Activated CD8-positive, alpha-beta memory T cell treated with anti-CD3 and anti-CD28 coated beads for 4 hours (primary cell): ENCODE measurements at places on chromosomes 7 and 10.

DNA sequence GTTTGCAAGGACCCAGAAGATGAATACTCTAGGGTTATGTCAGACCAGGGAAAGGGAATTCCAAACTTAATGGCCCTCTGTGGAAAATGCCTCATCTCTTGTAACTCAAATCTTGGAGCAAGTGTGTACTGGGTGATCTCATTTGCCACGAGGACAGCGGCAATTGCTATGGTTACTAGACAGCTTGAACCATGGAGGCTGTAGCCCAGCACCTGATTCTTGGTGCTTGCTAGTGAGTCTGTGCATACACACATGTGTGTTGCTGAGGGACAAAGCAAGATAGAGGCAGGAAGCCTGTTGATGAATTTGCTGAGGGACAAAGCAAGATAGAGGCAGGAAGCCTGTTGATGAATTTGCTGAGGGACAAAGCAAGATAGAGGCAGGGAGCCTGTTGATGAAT is 58.6 kb upstream of the FEZF1 start:
- no peak for DNase-seq

DNA sequence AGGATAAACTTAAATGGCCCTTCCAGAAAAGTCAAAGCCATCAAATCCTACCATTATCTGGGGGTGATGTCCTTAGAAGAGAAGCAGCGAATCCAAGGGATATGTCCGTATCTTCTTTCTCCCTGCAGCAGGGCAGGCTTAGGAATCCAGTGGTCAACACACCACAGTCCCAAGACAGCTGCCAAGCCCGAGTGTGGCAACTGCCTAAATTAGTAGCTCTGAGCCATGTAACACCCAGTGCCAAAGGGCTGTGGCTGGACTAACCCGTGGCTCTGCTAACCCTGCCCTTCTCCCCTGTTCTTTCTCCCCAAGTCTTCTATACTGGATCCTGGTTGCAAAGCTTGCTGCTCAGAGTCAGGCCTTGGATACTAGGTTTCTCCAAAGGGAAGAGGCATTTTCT is 74.8 kb downstream of the CDK1 start:
- no peak for DNase-seq

- DNase-seq: no peak
Measured at GRCh38 chr7:114631249-114631822, 216.7 kb downstream of the FOXP2 start.

DNA sequence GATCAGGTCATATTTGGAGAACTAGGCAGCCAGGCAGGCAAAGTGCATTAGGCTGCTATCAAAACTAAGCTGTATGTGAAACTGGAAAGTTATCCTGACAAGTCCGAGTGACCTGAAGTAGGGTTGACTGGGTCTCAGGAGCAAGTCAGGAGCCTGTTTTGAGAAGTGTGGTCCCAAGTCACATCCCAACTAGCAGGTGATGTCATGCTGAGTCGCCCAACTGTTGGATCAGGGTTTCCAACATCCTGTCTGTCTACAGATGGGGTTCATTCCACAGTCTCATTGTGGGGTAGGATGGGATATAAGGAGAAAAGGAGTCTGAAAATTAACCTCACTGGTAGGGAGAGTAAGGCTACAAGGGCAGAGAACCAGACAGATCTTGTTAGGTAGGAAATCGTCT is 27.0 kb downstream of the SLC26A4 start:
- no peak for DNase-seq

GRCh38 chr10:97081621-97082235 is 104.0 kb downstream of the SLIT1 start:
- DNase-seq: no peak

DNA sequence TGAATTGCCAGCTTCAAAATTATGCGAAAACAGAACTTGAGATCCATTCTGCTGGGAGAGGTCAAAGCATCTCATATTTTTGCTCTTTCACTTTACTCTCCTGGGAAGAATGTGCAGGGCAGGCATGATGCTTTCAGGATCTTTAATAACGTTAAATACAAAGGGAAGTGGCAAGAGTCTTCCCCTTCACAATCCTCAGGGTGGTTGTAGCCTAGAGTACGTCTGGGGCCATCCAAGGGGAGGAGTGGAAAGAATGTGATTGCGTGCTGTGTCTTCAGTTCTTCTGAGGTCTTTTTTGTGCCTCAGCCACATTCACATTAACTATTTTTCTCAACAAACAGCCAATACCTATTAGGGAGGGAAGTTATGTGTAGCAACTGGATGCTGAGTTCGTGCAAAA is 207.3 kb downstream of the HGF start:
- no peak for DNase-seq

- DNase-seq: no peak
Measured at GRCh38 chr7:20839987-20840386, 53.3 kb upstream of the SP8 start.

GRCh38 chr7:55092975-55093373 is 74.2 kb downstream of the EGFR start:
- DNase-seq: no peak

- DNase-seq: no peak
Measured at GRCh38 chr7:141043616-141044015, 28.9 kb upstream of the MRPS33 start.

GRCh38 chr7:132430041-132430855 is 146.0 kb downstream of the PLXNA4 start:
- no peak for DNase-seq

DNA sequence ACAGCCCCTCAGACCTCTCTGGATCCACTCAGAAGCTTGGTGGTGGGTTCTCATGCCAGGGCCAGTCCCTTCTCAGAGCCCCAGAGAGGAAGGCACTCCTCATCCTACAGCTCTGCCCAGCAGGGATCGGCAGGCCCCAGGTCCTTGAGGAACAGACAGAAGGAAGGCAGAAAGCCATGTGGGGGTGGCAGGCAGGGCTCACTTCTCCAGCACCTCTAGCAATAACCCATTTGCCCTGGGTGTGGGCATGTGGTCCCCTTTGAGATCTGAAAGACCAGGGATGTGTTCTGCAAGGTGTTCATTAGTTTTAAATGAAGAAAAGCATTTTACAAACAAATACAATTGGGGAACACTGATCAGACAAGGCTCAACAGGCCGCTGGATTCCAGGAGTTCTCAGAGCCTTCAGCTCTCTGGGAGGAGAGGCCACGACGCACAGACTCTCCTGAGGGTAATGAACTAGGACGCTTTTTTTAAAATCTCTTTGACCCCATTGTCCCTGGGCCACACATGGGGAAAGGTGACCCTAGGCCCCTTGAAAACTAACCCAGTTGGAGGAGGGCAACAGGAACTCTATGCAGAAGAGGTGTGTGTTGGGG is 40.6 kb downstream of the LDB3 start:
- no peak for DNase-seq

GRCh38 chr7:104998040-104998752 is 15.8 kb upstream of the KMT2E start:
- DNase-seq: no peak

DNA sequence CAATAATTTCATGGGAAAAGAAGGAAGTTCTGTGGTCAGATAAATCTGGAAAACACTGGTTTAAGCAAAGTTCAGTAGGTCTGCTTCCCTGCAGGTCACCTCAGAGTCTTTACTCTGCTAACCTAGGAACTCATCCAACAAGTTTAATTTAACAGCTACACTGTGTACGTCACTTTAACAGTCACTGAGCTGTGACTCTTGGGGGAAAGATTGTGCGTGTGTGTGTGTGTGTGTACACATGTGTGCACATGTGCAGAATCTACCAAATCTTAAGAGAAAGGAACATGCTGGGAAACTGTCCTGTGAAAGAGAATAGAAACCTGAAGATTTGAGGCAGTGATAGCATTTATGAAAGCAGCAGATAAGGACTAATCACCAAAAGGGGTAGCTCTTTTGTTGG is 62.6 kb downstream of the IKZF1 start:
- no peak for DNase-seq

- DNase-seq: no peak
Measured at GRCh38 chr10:17652585-17652984, 8.6 kb downstream of the STAM start.

GRCh38 chr7:128763541-128763940 is 12.1 kb downstream of the OPN1SW start:
- DNase-seq: no peak

GRCh38 chr7:101900103-101900502 is 82.7 kb downstream of the CUX1 start:
- DNase-seq: no peak

DNA sequence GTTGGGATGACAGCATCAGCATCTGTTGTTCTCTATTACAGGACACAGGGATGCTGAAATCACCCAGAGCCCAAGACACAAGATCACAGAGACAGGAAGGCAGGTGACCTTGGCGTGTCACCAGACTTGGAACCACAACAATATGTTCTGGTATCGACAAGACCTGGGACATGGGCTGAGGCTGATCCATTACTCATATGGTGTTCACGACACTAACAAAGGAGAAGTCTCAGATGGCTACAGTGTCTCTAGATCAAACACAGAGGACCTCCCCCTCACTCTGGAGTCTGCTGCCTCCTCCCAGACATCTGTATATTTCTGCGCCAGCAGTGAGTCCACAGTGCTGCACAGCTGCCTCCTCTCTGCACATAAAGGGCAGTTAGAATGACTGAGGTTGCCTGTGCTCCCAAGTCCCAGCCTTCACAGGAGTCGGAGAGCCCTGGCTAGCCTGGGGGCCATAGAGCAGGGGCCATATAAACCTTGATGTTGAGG is 142.2 kb upstream of the PRSS58 start:
- DNase-seq: no peak

DNA sequence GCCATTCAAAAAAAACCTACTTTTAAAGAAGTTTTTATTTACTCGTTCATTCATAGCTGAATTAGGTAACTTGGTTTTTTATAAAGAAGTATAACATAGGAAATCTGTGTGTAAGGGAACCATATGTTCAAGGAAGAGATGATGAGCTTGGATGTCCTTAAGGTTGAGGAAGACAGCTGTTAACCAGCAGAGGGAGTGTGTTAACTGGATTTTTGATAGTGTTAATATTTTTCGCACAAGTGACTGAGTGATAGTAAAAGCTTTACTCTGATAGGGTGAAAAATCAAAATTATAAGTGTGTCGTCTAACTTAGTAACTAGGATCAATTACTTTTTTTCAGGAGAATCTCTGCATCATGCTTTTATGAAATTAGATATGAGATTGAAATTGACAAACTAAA is 134.7 kb downstream of the ARL5B start:
- no peak for DNase-seq

- no peak for DNase-seq
Measured at GRCh38 chr7:119713606-119714005, 559.4 kb upstream of the KCND2 start.

DNA sequence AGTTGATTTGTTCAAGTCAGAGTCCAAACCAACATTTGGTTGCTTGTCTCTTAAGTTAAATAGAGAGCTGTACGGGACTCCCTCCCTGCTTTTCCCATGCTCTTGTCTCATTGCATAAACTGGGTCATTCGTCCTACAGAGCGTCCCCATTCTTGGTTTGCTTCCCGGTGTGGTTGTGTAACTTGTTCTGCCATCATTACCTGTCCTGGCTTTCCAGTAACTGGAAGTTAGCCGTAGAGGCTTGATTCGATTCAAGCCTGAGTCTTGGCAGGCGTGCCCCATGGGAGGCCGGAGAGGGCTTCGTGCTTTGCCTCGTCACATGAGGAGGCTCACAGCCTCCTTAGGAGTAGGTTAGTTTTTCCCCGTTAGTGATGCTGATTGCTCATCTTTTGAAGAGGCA is 40.2 kb downstream of the FBH1 start:
- DNase-seq: no peak

- no peak for DNase-seq
Measured at GRCh38 chr7:5598769-5599371, 175.2 kb upstream of the TNRC18 start.

GRCh38 chr7:9961161-9961922 is 1012.3 kb upstream of the PHF14 start:
- no peak for DNase-seq

DNA sequence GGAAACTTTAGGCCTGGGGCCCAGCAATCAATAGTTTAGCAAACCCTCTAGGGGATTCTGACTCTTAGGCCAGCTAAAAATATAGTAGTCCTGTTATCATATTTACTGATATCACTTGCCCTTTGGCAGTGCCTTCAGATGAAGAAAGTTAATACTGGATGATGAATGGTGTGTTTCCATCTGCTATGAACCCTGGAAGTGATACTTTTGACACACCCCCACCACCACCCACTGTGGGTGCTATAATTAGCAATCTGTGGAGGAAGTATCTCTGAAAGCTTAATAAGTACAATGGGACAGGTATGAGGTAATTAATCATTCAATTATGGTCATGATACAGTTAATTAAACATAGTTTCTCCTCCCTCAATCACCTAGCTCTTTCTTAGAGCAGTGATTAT is 90.4 kb upstream of the LRRTM3 start:
- no peak for DNase-seq

DNA sequence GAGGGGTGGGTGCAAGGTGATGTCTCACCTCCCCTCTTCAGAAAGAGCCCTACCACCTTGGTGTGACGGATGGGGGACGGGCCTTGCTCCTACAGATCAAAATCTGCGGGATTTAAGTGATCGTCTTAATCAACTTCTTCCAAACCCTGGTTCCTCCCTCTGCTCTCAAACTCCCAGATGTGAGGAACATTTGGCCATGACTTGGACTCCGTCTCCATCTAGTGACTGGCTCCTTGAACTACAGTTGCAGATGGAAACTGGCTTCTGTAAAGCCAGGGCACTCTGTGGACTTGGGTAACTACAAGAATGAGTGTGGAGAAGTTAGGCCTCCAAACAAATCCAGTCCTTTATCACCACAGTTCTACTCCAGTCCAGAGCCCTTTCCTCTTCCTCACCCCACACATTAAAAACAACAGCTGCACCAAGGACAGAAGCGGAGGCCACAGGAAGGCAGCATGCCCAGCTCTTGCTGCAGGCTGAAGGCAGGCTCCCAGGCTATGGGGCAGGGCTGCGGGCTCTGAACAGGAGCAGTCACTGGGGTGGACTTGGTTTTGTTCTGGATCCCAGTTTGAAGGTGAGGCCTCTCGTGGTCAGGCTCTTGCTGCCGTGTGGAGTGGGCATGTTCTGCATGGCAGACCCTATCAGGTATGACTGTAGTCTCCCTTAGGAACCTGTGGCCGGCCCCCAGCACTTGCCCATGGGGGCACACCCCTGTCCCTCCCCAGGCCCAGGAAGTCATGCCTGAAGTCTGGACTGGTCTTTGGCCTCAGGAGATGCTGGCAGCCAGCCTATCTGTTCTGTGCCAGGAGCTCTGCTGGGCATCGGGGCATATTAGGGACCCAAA is 79.4 kb downstream of the VWC2 start:
- no peak for DNase-seq

- DNase-seq: no peak
Measured at GRCh38 chr7:158543840-158544239, 43.8 kb downstream of the PTPRN2 start.

- no peak for DNase-seq
Measured at GRCh38 chr10:78178940-78179339, 145.3 kb downstream of the RPS24 start.
